ENCODE measurements at places on chromosomes 13 and 19.

GRCh38 chr19:38786572-38787265 lies 2.3 kb upstream of the LGALS7B start:
- ATAC-seq = no peak

DNA sequence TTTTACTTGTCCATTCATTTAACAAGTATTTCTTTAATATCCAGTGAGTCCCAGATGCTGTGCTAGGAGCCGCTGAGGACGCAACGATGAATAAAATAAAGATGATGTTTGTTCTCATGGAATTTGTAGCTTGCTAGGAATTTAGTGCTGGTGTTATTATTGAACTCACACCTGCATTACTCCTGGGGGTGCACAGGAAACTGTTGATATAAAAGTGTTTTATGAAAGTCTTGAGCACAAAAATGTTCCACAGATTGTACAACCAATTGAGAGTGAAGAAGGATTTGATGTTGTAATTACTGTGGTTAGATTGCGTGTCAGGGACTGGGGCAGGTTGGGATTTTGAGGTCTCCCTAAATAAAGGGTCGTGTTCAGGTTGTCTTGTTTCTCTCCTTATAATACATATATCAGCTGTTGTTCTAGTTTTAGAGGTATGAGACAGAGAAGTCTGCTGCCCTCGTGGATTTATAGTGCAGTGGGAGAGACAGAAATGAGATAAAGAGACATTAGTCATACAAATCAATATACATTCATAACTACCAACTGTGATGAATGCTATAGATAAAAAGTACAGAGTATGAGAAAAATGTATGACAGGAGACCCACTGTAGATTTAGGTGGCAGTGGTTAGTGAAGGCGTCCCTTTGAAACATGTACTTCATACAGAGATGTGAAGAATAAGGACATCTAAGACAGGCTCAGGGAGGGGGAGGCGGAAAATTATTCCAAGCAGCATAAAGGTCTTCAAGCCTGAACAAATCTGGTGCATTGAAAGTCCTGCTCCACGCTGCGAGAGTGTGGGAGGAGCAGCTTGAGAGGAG lies 11.3 kb downstream of the CACNG6 start:
- ATAC-seq = no peak

DNA sequence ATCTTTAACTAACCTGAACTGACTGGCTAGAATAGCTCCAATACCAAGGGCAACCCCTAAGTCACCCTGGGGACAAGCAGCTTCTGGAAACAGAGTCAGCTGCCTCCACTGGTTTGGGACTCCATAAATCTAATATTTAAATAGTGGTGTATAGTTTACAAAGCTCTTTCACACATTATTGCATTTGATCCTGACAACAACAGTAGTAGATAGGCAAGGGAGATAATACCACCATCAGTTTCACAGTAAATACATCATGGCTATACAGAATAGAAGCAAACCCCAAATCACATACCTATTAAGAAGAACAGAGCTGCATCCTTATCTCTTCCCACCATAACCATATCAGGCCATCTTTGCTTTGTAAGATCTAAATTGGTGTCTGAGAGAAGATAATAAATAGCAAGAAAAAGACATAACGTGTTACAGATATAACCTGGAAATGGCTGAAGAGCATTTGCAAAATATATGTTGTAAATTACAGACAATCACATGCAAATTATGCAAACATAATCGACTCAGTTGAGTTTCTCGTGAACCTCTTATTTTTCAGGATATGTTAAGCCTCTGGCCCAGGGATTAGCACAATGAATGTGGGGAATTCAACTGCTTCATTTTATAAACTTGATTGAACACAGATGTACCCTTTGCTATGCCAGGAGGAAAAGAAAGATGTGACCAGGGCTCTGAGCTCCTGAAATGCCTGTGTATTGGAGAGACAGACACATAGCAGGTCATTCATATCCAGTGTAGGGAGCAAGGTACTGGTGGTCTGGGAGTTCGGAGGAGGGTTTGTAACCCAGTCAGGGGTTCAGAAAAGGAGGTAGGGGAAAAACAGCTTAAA lies 142.5 kb downstream of the SLC7A1 start:
- ATAC-seq = no peak

- peak; percentile 86 for ATAC-seq
These were observed at the start of gene ZNF544 for GRCh38 chr19:58228585-58229254. ZNF544 (plus strand) TSS chr19:58228914; CDS start chr19:58244024, 15,110 bp downstream.

DNA sequence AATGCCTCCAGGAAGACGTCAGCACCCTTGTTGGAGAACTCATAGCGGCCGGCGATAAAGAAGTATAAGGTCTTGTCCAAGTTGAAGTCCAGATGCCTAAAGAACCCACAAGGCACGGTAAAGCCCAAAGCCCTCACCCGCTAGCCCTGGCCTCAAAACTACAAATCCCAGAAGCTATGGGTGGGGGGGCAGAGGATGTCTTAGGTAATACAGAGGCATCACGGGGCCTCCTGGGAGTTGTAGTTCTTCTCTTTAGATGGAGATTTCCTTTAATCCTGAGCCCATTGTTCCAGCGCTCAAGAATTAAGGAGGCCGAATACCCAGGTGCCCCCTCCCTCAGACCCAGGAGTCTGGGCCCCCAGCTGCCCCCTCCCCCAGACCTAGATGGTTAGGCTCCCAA lies 10.8 kb downstream of the GYS1 start:
- no peak for ATAC-seq

DNA sequence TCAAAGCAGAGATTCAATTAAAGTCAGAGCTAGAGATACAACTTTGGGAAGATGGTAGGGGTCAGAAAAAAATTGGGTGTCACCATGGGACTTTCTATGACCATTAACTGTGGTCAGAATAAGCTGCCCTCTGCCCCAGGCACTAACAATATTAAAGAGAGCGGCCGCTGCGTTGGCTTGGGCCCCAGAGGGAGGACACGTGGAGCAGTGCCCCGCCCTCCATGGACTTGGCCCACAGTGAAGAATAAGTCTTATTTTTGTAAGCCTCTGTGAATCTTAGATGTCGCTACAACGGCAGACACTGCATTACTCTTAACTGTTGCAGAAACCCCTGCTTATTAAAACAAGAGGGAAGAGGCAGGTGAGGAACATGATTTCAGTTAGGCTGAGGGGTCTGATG lies 172.7 kb downstream of the UQCRFS1 start:
- ATAC-seq = no peak

All from activated CD4-positive, CD25-positive, alpha-beta regulatory T cell treated with anti-CD3 and anti-CD28 coated beads, Interleukin-2, amount 50 U/mL, for 24 hours (primary cell).